ENCODE measurements at places on chromosomes 2 and 18.

DNA sequence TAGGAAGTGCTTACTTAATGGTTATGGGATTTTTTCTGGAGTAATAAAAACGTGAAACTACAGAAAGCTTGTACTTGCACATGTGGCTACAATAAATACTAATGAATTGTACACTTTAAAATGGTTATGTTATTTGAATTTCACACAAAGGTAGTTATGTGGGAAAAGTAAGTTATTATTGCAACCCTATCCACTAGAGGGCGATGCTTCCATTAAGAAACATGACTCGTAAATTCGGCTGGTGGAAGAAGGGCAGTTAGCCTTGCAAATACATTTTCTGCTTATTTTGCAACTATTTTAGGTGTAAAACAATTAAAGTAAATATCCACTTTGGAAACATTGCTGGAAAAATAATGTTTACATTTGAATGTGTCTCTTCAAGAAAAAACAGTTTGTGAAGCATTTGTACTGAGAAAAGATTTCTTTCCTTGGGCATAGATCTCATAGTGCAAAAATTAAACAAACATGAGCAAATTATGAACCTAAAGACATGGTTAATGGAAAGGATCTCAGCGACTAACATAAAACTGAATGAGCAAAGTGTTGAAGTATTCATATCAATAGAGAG, 68.1 kb upstream of the CSRNP3 start:
- DNase-seq, result no peak

DNA sequence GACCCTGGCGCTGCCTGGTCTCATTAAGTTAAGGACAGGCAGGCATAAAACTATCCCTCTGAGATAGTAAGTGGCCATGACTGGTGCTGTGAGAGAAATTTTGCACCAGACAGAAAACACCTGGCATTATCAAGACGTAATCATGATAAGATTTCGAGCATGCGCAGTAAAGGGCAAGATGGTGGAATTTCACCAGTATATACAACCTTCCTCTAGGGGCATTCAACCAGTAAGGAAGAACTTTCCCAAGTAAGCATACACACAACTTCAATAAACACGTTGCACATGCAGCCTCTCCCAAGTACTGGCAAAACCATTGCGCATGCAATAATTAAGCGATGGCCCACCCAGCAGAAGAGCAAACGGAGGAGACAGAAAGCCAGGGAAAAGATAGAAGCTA, 1376.4 kb upstream of the CRIM1 start:
- no peak for DNase-seq

DNA sequence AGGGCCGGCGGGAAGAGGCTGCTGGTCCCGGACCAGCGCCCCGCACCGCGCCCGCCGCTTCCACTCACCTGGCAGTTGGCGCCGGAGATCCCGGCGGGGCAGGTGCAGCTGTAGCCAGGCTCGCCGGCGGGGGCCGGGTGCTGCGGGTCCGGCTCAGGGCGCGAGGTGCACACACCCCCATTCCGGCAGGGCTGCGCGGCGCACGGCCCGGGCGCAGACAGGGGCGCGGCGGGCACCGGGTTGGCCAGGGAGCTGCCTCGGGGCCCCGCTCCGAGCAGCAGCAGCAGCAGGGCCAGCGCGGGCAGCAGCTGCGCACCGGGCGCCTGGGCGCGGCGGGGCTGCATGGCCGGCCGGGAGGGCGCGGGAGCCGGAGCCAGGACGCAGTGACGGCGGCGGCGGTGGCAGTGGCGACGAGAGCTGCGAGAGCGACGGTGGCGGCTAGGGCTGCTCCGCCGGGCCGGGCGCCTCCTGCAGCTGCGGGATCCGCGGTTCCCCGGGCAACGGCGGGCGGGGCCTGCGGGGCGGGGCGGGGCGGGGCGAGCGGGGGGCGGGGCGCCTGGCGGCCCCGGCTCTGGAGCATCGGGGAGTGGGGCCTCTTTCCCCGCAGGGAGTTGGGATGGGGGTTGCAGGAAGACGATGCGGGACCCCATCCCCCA, at the start of gene DNER:
DNER (minus strand) TSS at position 476 of the 656 bp plus-strand sequence; CDS start at position 344, 132 bp downstream.
- peak; percentile 14 for DNase-seq

DNA sequence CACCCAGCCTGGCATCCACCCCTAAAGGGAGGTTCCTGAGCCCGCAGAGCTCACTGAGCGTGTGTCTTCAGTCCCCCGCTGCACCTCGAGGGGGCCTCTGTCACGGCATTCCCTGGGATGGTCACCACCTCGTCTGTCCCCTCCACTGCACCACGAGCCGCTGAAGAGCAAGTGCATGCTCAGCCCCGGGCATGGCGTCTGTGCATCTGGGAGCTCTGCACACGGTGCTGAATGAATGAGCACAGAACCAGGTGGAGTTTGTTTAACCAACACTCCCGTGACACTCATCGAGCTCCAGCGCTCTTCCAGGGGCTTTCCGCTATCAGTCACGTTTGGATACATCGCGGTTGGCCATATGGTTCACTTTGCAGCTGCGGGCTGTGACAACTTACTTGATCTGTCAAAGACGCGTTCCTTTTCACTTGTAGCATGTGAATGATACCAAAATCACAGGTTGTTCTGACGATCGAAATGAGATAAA, 9.2 kb downstream of the ALLC start:
- no peak for DNase-seq

DNA sequence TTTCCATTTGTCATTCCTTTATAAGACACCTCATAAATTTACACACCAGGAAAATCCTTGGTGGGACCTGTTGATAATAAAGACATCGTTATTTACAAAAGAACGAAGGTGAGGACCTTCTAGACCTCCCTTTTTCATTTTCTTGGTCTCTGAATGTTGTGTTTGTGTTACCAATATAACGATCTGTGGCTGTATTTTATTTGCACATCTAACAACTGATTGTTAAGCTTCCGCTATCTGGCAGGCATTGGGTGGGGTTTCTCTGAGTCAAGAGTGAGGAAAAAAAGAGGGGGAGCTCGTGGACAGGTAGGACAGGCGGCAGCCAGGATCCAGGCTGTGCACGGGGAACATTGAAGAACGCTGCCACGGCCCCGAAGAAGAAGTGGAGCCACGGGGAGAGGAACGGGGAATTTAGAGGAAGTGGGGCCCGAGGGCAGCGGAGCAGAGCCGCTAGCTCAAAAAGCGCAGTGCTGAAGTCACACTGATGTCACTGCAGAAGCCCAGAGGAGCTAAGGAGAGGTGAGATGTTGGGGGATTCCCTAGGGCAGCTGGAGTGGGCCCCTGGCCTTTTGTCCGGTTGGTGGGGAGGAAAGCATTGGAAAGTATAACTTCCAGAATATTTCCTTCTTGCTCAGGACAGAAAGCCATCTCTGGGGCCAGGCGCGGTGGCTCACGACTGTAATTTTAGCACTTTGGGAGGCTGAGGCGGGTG, 20.9 kb upstream of the DNMT3A start:
- no peak for DNase-seq

Measured in activated T-helper 1 cell treated with anti-CD3 and anti-CD28 coated beads, Interleukin-2, amount 50 U/mL, for 16 hours (primary cell).